M059J (cell line): ENCODE measurements at places on chromosomes 5 and 9. TPM values are rescaled to one million over a fixed set of nuclear protein-coding genes. Genes with fewer than 3 reads are reported as not detected.

DNA sequence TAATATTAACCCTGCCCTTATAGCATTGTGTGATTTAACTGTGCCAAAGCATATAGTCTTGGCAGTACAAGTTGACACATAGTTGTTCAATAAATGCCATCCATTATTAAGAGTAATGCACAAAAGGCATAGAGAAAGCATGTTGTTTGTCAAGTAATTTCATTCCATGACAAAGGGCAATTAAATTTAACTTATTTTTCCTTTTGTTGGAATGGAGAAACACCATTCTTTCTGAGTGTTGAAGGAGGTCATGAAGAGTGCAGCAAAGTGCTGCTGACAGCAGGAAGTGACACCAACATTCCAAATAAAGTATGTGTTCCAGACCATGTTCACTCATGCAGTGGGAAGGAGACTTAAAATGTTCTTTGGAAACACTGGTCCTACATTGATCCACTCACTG lies 29.1 kb downstream of the ANKDD1B start:
- peak; percentile 90 for DNase-seq

DNA sequence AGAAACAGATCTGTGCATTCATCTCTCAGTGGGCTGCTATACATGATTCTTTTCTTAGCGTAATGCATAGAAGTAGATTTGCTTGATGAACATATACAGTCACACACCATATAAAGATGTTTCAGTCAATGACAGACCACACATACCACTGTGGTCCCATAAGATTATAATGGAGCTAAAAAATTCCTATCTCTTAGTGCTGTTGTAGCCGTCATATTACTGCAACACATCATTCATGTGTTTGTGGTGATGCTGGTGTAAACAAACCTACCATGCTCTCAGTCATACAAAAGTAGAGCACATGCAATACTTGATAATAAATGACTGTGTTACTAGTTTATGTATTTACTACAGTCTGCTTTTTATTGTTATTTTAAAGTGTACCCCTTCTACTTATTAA lies 214.3 kb downstream of the ARHGAP26 start:
- no peak for DNase-seq

GRCh38 chr5:54379590-54379989 lies 69.2 kb upstream of the ARL15 start:
- no peak for DNase-seq

Gene CPLANE1
- 7.2 and 20.2 TPM in 2 replicates for total RNA-seq

GRCh38 chr5:60835554-60835953 lies 8.5 kb downstream of the ELOVL7 start:
- peak; percentile 20 for DNase-seq

DNA sequence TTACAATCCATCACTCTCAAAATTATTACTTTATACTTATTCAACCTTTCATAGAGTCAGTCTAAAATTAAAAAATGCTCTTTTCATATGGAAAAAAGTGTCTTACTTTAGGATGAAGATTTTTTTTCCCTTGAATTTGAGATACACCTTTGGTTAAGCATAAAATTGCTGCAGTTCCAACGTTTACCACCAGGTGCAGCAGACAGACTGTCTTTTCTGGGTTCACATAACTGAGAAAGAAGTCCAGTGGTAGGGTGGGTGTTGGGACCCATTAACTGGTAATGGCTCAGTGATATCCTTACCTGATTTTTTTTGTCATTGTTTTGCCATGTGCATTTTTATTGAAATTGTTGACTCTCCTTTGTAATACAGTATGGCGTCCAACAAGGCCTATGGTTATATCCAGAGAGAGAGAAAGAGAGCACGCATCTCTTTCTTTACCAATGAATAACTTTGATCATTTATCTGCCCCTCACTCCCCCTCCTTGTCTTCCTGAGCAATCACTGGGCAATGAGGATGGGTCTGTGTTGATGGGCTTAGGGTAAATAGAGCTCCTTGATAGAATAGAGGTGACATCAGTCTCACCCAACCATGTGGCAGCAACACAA lies 98.4 kb downstream of the FBXL7 start:
- peak; percentile 12 for DNase-seq

Gene NCBP1
- total RNA-seq = 31.1 and 43.3 TPM in 2 replicates

Gene SLC25A25
- 8.7 and 19.8 TPM in 2 replicates for total RNA-seq

Gene UBE2QL1
- 0.02 and 0.44 TPM in 2 replicates for total RNA-seq

GRCh38 chr5:7983433-7983832 lies 114.5 kb downstream of the MTRR start:
- no peak for DNase-seq

Gene PCDHB4
- 0.07 TPM in 1 of 2 replicates, not detected in the other for total RNA-seq

Gene PAPPA
- total RNA-seq = 0.15 and 0.20 TPM in 2 replicates

GRCh38 chr9:6562201-6562600 lies 83.3 kb downstream of the GLDC start:
- no peak for DNase-seq

Gene TAS2R1
- total RNA-seq = not detected in 2 replicates

- no peak for DNase-seq
Observed at GRCh38 chr5:42037379-42037932, 112.4 kb downstream of the FBXO4 start.

Gene KCNT1
- not detected in 2 replicates for total RNA-seq

GRCh38 chr5:159226451-159226850 lies 17.1 kb upstream of the RNF145 start:
- no peak for DNase-seq

Gene IFNE
- 0.57 TPM in 1 of 2 replicates, not detected in the other for total RNA-seq

DNA sequence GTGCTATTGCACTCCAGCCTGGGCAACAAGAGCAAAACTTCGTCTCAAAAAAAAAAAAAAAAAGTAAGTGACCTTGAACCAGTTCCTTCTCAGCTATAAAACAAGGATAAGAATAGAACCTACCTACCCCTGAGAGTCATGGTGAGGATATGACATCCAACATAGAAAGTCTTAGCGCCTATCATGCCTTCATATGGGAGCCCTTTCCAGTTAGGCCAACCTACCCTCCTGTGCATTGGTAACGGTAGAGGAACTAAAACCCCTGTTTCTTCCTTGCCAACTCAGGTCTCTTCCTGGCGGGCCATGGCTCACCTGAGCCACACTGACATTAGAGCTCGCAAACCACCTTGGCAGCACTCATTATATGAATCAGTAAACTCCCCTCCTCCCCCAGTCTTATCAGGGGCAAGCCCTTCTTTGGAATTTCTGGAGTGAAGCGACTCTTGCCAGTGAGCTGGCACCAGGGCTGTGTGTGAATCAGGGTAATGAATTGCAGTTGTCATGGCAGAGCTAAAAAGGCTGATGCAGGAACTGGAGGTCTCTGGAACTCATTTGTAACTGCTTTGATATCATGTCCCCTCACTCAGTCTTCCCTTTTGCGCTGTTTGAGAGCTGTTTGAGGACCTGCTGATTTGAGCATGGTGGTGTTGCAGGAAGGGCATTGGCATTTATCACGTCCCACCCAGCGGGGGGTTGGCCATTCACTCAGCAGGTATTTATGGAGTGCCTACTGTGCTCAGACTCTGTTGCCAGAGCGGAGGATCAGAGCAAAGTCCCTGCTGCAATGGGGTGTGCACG lies 10.3 kb downstream of the WWC1 start:
- DNase-seq = peak; percentile 88

DNA sequence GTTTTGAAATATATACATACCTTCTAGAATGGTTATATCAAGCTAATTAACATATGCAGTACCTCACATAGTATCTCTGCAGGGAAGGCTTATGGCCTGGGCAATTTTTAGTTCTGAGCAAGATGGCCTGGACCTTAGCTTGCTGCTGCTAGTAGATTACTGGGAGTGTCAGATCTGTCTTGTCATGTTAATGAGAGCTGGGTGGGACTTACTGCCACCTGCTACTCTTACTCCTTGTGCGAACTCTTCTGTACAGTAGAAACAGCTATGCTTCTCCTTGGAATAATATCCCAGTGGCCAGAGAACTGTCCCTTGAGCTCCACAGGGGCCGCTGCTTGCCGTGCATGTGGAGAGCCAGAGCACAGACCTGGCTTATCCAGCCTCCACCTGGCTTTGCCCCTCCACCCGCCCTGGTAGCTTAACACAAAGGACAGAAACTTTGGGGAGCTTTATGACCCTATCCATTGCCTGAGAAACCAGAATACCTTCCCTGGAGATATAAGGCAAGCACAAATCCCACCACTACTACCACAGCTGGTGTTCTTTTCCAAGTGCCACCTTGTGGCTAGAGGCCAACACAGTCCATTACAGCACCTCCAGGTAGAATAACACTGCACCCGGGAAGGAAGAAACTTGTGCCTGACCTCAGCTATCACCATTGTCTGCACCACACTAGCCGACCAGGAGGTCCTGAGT lies 74.4 kb upstream of the RUSC2 start:
- peak; percentile 20 for DNase-seq

Gene NSUN2
- total RNA-seq = 33.5 and 54.8 TPM in 2 replicates

Gene SLC46A2
- not detected in 2 replicates for total RNA-seq

Gene SRP19
- 110 and 166 TPM in 2 replicates for total RNA-seq

Gene C5
- total RNA-seq = 3.4 and 5.6 TPM in 2 replicates

Gene LIFR
- total RNA-seq = 8.9 and 10.8 TPM in 2 replicates

- DNase-seq = no peak
Observed at GRCh38 chr5:156147261-156147943, 179.6 kb upstream of the SGCD start.

DNA sequence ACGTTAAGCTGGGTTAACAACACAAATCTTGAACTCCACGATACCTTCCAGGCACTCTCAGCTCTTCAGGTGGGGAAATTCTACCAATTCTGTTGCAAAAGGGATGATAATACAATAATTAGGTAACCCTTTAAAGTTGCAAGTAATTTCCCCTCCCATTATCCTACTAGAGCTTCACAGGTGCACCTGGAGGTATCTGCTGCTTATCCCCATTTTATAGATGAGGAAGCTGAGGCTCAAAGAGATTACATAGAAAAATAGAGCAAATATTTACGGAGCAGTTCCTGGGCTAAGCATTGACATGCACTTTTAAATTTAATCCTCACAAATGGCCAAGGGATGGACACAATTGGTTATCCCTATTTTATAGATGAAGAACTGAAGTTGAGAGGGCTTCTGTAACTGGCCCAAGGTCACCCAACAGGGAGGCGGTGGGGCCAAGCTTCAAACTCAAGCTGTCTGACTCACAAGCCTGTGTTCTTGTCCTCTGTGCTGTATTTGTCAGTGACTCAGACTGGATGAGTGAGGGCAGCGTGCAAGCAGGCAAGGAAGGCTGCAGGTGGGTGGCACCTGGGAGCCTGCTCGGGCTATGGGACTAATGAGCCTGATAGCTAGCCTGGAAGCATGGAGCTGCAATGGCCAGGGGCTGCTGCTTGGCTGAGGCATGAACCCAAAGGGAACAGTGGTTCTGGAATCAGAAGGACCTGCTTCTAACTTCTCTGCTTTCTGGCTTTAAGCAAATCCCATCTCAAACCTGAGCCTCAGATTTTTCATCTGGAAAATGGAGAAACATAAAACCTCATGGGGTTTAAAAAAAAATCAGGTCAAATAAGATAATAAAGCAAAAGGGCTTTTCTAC lies 105.5 kb downstream of the PDE6A start:
- DNase-seq = peak; percentile 82

Gene ANKDD1B
- total RNA-seq = 0.05 TPM in 1 of 2 replicates, not detected in the other

Gene BHMT2
- total RNA-seq = not detected in 2 replicates

DNA sequence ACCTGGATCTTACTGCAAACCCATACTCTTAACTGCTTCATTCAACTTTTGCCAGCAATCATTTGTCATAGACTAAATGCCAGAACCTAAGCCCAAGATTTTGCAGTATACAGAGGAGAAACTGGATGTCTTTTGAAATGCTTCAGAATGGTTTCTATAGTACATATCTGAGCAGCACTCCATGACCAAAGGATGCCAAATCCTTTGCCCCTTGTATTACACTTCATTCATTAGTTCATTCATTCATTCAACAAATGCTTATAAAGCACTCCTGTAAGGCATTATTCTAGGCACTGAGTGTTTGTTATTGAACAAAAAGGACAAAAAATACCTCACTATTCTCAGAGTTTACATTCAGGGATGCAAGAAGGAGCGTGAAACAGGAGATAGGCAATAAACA lies 119.9 kb downstream of the SLC1A3 start:
- no peak for DNase-seq

DNA sequence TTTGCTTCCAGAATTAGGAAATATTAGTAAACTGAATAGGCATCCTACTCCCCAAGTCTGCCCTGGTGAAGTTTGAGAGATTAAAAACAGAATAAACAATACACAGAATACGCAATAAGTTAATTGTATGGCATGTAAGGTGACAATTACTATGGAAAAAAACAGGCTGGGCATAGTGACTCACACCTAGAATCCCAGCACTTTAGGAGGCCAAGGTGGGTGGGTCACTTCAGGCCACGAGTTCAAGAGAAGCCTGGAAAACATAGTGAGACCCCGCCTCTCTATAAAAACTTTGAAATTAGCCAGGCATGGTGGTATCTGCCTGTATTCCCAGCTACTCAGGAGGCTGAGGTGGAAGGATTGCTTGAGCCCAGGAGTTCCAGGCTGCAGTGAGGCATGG lies 64.2 kb upstream of the SUSD1 start:
- DNase-seq = no peak

DNA sequence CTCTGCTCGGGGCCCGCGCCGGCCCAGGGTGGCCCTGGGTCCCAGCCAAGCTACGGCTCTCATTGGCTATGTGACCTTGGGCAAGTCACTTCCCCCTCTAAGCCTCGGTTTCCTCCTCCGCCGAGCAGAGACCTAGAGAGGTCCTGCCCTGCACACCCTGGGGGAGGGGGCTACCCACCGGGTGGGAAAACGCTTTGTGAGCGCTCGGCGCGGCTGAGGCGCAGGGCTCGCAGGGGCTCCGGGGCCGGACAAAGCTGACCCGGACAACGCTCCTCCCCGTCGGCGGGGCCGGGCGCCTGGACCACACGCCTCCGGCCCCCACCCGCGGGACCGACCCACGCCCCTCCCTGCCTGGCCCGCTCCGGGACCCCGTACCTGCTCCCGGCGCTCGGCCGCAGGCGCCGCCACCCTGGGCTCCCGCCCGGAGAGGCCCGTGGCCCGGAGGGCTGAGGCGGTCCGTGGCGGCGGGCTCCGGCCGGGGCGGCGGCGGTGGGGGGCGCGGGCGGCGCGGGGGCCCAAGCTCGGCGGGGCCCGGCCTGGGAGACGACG lies 85.7 kb upstream of the MELK start:
- DNase-seq = peak; percentile 43

Gene BTNL8
- not detected in 2 replicates for total RNA-seq

DNA sequence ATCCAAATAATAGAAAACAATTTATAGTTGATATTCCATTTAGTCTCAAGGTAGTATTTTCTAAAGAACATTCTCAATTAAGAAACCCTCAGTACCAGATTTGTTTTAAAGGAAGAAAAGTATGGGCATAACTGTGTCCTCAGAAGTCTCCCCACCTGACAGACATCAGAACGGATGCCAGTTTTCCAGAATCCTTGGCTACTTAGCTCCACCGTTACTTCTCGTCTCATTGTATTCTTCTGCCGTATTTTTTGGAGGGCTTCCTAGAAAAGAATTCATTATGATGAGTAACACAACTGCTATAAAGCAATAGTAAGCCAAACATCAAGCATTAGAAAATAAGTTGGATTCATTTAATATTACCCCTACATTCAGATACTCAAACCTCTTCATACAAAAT lies 67.8 kb downstream of the DROSHA start:
- DNase-seq = no peak
